ENCODE measurements at places on chromosomes 2 and 18. TPM values are rescaled to one million over a fixed set of nuclear protein-coding genes. Genes with fewer than 3 reads are reported as not detected.

HNMT gene
- 1.2 TPM for total RNA-seq

PPP3R1 gene
- total RNA-seq: 50.2 TPM

KCNG2 gene
- total RNA-seq: not detected

TNS1 gene
- total RNA-seq: 1.8 TPM

STRADB gene
- 19.7 TPM for total RNA-seq

SERPINB7 gene
- 190 TPM for total RNA-seq

KIDINS220 gene
- 26.6 TPM for total RNA-seq

SLC16A14 gene
- total RNA-seq: 0.92 TPM

COLEC12 gene
- total RNA-seq: not detected

GKN2 gene
- total RNA-seq: not detected

PCARE gene
- not detected for total RNA-seq

All from foreskin keratinocyte (primary cell).